ENCODE measurements at places on chromosomes 1 and 21.

GRCh38 chr1:33826711-33827110 is 37.2 kb upstream of the HMGB4 start:
- DNase-seq = no peak

- DNase-seq = no peak
These were observed 684 bp upstream of the MCL1 start for GRCh38 chr1:150579945-150580642.

DNA sequence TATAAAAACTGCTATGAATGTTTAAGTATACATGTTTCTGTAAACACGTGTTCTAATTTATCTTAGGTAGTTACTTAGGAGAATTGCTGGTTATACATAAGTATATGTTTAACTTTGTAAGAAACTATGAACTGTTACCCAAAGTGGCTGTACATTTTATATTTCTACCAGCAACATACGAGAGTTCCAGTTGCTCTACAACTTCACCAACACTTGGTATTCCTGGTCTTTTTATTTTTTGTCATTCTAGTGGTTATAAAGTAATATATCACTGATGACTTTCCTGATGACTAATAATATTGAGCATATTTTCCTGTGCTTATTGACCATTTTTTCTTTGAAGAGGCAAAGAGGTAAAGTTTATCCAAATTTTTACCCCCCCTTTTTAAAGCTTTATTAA is 76.0 kb downstream of the KIAA0319L start:
- DNase-seq = no peak

DNA sequence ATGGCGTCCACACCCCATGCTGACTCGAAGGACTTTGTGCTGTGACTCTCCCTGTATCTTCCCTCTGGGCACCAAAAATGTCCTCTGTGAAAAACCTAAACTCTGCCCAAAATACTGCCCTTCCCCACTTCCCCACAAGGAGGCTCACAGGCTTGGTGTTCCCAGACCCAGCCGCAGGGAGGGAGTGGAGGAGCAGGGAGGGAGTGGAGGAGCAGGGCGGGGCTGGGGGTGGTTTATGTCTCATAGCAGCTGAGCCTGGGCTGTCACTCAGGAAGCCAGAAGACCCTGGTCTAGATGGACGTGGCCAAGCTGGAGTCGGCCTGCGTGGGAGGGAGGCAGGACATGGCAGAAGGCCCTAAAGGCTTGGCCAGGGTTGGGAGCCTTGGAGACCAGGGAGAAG is 461.7 kb downstream of the PTPRU start:
- no peak for DNase-seq

GRCh38 chr1:118556936-118557335 is 371.9 kb upstream of the SPAG17 start:
- no peak for DNase-seq

- DNase-seq = no peak
These were observed 188.1 kb upstream of the SAMSN1 start for GRCh38 chr21:14734191-14734590.

GRCh38 chr1:206836111-206836510 is 29.3 kb upstream of the IL20 start:
- no peak for DNase-seq

GRCh38 chr1:41365320-41365633 is 4.0 kb downstream of the FOXO6 start:
- DNase-seq = no peak

- no peak for DNase-seq
These were observed 19.1 kb downstream of the MRPL37 start for GRCh38 chr1:54218883-54219687.

- DNase-seq = peak; percentile 57
These were observed 69.6 kb upstream of the LRRC8B start for GRCh38 chr1:89454845-89455521.

DNA sequence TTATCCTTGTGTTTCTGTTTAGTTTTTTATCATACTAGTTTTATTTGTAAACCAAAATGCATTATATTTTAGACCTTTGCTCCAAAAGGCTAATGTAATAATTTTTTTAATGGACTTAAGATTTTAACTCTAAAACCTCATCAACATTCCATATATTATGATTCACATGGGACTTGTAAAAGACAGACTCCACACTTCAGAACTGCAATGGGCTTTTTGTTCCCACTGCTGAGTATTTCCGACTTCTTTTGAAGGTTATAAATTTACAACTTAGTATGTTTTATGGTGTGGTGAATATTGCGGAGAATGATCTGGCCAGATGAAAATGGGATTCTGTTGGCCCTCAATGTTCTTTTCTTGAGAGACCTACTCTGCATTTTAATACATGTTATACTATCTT is 678.5 kb downstream of the USP25 start:
- DNase-seq = no peak

GRCh38 chr1:81885291-81885690 is 84.6 kb downstream of the ADGRL2 start:
- no peak for DNase-seq

GRCh38 chr1:7233237-7233540 is 447.9 kb downstream of the CAMTA1 start:
- no peak for DNase-seq

- DNase-seq = no peak
These were observed 136.7 kb downstream of the CENPF start for GRCh38 chr1:214739621-214740238.

DNA sequence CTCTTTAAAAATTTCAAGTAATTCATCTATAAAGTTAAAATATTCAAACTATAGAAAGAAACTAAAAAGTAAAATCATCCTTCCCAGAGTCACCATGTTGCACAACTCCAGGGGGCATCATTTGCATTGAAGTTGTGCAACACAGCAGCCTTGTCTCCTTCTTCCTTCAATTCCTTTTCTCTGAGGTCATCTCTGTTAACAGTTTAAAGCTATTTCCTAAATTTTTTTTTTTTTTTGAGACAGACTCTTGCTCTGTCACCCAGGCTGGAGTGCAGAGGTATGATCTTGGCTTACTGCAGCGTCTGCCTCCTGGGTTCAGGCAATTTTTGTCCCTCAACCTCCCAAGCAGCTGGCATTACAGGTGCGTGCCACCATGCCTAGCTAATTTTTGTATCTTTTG is 7.1 kb downstream of the RHBG start:
- DNase-seq = no peak

- DNase-seq = no peak
These were observed 36.5 kb downstream of the YY1AP1 start for GRCh38 chr1:155651861-155652661.

GRCh38 chr21:21713651-21714180 is 715.5 kb downstream of the NCAM2 start:
- no peak for DNase-seq

DNA sequence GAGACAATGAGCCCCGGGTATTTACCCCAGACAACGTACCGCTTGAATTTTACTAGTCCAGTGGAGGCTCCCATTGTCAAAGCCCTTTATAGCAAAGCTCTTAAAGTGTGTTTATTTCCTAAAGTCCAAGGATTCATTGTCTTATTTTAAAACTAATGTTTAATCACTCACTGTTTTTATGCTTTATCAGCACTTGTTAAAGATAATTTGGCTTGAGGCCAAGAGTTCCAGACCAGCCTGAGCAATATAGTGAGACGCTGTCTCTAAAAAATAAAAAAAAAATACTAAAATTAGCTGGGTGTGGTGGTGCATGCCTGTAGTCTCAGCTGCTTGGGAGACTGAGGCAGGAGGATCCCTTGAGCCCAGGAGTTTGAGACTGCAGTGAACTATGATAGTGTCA is 202.8 kb downstream of the RYR2 start:
- DNase-seq = no peak

DNA sequence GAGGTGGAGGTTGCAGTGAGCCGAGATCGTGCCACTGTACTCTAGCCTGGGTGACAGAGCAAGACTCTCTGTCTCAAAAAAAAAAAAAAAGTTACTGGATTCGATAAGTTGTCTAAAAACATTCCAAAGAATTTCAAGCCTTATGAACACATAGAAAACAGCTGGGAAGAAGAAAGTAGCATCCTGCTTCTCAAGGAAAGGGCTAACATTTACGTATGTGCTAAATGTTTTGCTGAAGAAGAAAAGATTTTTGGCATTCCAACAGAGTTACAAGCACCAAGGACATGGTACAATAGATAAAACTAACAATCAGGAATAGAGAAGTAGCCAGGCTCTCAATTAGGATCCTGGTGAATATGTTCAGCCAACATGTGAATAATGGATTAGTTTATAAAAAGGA is 69.8 kb downstream of the HFM1 start:
- no peak for DNase-seq

GRCh38 chr1:171472183-171472647 is 13.1 kb upstream of the PRRC2C start:
- DNase-seq = no peak

DNA sequence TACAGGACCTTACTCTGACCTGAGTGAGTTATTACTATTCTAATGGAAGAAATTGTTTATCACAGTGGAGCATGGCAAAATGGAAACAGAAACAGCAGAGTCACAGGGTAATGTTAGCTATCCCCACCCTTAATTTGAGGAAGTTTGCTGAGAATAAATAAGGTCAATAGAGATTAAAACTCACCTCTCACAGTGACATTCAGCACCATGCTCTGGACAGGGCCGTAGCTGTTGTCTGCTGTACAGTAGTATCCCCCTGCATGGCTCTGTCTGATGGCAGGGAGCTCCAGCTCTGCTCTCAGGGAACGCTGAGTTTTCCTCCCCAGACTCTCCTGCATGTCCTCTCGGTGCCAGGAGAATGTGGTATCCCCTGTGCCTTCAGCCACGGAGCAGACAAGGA is 11.9 kb downstream of the FCRL4 start:
- DNase-seq = no peak

DNA sequence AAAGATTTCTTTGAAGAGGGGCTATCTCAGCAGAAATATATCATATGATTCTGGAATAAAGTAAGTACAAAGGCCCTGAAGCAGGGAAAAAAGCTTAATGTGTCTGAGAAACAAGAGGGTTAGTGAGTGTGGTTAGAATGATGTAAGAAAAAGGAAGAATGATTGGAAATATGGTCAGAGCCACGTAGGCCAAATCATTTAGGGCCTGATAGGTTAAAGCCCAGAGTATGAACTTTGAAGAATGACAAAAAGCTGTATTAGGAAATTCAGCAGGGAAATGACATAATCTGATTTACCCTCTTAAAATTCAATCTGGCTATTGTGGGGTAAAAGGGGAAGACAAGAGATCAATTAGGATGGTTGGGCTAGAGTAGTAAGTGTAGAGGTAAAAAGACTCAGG is 69.0 kb upstream of the MUTYH start:
- DNase-seq = no peak

- no peak for DNase-seq
These were observed 185.7 kb upstream of the VAMP3 start for GRCh38 chr1:7585216-7585907.

DNA sequence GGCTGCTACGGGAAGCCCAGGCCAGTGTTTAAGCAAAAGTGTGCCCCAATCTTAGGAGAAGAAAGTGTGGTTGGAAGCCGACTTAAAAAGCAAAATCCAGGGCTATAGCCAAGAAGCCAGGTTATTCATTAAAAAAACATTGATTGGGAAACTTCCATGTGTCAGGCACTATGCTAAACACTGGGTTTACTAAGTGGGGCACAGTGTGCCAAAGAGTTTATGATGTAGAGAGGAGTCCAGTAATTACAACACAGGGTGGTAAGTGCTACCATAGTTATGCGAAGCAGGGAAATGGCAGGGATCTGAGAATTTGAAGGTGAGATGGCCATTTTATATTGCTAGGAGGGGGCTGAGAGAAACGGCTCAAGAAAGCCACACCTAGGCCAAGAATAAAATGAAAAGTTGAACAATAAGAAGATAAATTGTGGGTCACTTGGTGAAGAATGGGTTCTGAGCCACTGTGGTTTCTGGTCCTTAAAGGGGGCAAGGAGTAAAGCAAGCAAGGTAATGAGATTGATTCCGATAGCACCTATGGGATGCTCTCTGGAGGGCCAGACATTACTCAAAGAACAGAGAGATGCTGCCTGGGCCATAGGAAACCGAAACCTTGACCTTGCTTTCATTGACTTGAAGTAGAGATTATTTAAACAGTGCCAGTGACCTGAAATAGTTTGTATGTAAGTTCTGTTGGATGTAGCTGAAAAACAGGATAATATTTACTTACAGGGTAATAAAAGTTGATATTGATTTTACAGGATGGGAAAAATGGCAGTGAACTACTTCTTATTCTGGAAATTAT is 177.8 kb downstream of the GIPC2 start:
- no peak for DNase-seq

GRCh38 chr1:232635778-232636356 is 5.9 kb upstream of the SIPA1L2 start:
- no peak for DNase-seq
